ENCODE measurements at places on chromosomes 13 and 19.

DNA sequence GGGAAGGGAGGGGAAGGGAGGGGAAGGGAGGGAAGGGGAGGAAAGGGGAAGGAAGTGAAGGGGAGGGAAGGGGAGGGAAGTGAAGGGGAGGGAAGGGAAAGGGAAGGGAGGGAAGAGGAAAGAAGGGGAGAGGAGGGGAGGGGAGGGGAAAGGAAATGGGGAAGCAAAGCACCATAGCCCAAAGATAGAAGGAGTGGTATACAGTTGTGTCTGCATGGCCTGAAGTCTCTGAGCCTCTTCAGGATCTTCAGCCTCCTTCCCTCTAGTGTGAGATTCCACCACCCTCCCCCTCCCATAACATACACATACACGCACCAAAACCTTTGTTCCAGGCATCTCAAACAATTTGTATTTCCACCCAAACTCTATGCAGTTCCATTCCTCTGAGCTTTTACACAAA is 96.2 kb upstream of the SERP2 start:
- no peak for DNase-seq

DNA sequence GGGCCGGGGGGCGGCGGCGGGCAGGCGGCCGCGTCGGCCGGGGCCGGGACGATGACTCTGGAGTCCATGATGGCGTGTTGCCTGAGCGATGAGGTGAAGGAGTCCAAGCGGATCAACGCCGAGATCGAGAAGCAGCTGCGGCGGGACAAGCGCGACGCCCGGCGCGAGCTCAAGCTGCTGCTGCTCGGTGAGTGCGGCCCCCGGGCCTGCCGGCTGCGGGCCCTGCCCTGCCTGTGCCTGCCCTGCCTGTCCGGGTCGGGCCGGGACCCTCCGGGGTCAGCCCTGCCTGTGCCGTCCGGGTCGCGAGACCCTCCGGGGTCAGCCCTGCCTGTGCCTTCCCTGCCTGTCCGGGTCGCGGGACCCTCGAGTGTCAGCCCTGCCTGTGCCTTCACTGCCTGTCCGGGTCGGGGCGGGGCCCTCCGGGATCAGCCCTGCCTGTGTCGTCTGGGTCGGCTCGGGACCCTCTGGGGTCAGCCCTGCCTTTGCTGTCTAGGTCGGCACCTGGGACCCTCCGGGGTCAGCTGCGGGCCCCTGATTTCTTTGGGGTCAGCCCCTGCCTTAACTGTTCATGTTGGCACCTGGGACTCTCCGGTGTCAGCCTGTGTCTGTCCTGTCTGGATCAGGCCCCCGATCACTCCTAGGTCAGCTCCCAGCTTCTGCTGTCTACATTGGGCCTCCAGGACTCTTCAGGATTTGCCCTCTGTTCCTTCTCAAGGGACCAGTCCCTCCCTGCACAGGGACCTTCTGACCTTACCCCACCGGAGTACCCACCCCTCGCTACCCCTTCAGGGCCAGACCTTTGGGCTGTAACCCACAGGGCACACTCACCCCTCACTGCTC is 659 bp downstream of the GNA11 start:
- DNase-seq, result peak; percentile 48

- DNase-seq, result no peak
Measured at GRCh38 chr13:19861762-19862161, 1.7 kb downstream of the ZMYM5 start.

DNA sequence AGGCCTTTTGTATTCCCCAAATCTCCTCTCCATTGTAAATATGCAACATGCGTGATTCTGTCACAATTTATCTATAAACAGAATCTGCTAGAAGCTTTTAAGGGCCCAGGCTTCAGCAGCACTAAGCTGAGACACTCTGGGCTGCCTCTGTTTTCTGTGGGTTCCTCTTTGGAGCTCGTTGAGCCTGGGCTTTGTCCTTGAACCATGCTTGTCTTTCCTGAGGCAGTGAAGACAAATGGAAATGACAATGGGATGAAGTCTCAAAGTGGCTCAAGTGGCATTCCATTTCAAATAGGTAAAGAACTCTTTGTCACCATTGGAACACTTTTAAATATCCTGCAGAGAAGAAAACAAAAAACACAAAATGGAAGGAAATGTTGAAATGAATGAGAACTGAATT is 40.3 kb downstream of the RASL11A start:
- DNase-seq, result no peak

- DNase-seq, result no peak
Measured at GRCh38 chr13:70206671-70207070, 98.4 kb upstream of the KLHL1 start.

DNA sequence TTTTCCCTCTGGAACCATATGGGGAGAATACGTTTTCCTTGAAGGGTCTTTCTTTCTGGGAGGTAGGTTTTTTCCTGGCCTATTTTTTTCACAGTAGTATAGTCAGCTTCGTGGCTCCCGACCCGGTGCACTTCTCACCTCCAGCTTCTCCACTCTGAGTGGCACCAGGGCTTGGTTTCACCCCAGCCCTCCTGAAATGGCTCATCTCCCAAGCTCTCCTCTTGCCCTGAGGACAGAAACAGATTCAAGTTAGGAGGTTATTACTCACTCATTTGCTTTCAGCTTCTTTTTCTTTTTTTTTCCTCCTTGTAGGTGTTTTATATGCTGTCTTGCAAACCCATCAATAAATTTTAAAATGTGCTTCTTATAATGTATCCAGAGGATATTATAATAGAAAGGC is 199.3 kb downstream of the RFC3 start:
- DNase-seq, result no peak

GRCh38 chr19:54653181-54653809 is 9.5 kb upstream of the LILRB4 start:
- DNase-seq, result no peak

- DNase-seq, result no peak
Measured at GRCh38 chr19:15285896-15286591, 46.3 kb downstream of the BRD4 start.

DNA sequence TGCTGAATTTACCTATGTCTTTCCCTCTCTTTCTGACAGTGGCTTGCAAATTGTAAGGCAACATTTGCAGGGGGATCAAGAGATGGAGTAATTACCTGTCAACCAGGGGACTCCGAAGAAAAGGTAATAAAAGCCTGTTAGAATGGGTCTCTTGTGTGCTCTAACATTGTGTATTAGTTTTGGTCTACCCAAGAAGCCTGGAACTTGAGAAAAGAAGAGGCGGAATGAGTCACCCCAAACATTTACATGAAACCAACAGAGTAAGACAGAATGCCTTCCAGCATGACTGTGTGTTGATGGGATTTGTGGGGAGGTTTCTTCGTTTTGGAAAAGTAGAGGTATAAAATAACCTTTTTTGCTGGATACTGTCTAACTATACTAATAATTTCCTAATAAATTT is 36.7 kb downstream of the ZAR1L start:
- DNase-seq, result no peak

DNA sequence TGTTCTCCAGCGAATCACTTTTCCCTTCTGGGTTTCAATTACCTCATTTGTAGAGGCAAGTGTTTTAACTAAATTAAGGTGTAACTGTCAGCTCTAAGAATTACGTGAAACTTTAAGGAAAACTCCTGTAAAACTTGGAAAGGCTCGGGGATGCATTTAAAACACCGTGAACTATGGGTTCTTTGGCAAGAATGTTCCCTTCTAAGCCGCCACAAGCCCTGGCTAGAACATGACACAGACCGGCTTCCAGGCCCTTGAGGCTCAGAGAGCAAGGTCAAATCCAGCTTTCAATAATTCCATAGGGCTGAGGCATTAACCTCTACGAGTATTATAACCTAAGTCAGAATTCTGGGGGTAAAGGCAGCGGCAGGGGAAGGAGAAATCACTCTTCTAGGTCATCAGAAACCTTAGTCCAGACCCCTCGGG is 685 bp downstream of the VWA8 start:
- no peak for DNase-seq

- DNase-seq, result no peak
Measured at GRCh38 chr13:94400874-94401273, 78.6 kb downstream of the DCT start.

All from DND-41 (cell line).